ENCODE measurements at places on chromosomes 7 and 10.

DNA sequence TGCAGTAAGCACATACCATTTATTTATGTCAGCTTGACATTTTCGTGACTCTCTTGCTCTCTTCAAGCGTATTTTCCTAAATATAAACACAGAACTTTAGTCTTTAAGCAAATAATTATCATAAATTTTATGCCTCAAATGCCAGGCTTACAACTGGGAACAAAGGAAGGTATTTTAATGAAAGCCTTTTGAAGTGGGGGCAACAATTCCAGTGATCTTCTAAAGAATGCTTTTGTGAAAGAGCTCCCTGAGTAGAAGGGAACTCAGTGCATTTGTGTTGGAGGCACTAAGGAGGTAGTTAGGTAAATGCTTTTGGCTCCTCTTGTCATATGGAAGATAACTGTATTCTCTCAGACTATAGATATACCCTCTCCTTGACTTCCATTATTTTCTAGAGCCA, 104.9 kb downstream of the VPS50 start:
- no peak for DNase-seq

DNA sequence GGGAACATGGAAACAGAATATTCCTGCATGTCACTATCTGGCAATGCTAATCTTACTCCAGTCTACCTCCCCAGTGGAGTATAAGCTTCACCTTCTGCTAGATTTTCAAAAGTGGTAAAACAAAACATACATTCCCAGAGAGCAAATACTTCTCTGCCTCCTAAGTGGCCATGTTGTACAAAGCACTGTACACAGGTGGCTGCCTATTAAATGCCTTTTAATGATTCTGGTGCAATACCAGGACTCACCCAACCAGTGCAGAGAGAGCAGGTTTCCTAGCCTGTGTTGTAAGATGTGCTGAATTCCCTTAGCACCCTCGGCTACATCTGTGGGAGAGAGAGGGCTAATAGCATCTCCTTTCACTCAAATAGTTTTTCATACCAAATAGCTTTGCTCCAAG, 684.3 kb upstream of the NRP1 start:
- DNase-seq, result no peak

GRCh38 chr7:41981046-41982040, 255.7 kb downstream of the GLI3 start:
- no peak for DNase-seq

- DNase-seq, result no peak
Measured at GRCh38 chr10:26863351-26864076, 2.8 kb upstream of the ABI1 start.

DNA sequence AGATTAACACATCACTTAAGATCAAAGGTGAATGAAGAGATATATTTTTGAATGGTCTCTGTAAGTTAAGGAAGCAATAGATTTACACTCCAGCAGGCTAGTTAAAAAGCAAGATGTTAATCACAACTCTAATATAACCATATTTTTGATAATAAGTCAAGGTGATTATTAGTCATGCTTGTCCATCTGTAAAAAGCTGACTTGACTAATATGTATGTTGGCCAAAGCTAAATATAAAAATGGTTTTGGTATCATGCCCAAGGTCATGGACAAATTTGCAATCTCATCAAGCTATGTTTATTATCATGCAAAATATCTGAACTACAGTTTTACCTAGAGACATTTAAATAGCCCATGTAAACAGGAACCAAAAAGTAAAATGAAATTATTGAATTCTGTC, 102.6 kb upstream of the CSTF2T start:
- no peak for DNase-seq

- no peak for DNase-seq
Measured at GRCh38 chr7:7882888-7883287, 85.7 kb upstream of the GLCCI1 start.

DNA sequence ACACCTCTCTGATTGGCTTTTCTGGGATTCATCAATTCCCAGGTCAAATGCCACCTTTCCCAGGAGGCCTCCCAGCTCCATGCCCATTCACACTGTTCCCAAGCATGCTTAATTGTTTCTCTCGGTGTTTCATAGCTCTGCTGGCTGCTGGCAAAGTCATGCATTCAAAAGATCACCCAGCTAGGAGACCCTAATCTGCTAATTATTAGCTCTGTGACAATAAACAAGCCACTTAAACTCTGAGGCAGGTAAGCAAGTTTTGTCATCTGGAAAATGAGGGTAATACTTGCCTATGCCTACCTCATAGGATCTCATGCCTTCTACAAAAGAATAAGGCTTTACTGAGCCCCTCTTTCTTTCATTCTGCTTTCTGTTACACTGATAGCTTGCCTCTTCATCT, 828 bp upstream of the KEL start:
- no peak for DNase-seq

DNA sequence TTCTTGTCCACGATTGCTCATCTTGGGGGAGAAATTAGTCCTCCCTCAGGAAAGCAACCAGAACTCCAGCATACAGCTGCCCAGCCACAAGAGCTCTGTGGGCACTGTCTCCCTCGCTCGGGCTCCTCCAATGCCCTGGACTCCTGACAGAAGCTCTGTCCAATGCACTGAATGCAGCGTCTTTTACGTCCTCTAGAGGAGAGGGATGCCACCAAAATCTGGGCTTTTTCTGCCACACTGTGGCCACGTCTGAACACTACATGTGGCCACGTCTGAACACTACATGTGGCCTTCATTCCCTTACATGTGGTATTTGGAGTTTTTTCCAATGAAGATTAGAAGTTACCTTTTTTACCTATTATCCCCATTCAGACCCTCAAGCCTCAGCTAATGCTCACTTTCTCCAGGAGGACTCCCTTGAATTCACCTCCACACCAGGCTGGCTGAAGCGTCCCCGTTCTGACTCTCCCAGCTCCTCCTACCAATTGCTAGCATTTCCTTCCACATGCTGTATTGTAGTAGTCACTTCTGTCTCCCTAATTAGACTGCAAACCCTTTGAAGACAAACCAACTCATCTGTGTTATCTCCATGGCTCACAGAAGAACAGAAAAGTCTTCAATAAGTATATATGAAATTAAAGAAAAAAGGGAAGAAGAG, 134.3 kb upstream of the PDE1C start:
- DNase-seq, result peak; percentile 72

DNA sequence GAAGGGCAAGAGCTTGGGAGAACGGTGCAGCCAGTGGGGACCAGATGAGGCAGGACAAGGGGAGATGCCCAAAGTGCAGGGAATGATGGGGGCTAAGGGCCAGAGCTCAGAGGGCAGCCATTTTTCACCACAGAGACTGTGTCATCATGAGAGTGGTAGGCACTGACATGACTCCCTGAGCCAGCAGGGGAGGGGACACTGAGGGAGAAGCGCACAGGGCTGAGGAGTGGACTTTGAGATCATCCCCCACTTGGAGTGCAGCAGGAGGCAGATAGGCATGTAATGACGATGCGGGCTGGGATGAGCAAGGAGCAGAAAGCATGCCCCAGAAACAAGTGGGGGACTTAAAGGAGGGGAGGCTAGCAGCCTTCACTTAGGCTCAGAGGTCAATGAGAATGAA, 5.2 kb upstream of the SMKR1 start:
- DNase-seq, result no peak

DNA sequence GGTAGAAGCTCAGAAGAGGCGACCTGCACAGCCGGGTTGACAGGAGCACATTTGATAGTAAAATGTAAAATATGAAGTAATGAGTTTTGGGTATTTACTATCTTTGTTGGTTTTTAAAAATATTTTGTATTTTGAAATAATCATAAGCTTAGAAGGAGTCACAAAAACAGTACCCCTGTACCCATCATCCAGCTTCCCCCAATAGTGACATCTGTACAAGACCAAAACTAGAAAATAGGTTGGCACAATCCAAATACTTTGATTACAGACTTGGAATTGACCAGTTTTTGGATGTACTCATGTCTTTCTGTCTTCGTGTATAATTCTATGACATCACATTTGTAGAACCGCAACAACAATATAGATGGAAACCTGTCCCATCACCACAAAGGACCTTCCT, 413.1 kb upstream of the PODXL start:
- DNase-seq, result no peak

DNA sequence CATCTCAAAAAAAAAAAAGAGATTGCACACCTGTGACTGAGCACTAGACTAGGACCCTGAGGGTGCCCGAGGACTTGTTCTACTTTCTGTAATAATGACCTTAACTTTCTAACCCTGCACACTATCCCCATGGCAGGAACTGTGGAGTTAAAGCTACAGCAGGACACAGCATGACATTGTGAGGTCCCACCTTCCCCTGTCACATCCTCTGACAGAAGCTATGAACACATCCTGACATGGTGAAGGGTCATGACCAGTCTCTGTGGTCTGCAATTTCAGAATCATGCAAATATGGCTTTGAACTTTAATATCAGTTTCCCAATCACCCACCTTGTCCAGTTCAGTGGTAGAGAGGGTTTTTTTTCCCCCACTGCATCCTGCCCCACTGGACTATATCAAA, 18.5 kb upstream of the SAR1A start:
- no peak for DNase-seq

GRCh38 chr7:150901160-150902035, 49.1 kb downstream of the AOC1 start:
- DNase-seq, result no peak

DNA sequence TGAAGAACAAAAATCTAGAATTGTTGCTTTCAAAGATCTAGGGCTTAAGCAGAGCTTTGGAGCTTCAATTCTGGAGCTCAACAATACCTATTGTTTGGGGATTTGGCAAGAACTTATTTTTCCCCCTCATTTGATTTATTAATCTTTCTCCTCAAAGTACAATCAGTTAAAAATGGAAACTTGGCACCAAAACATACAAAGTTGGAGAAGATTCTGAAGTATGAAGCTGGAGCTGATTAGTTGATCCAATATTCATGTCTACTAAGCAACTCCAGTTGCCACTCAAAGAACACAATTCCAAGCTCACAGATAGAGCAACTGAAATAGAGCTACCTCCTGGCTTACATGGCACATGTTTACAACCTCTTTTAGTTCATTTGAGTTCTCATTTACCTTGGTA, 3.8 kb downstream of the FAM13C start:
- no peak for DNase-seq

DNA sequence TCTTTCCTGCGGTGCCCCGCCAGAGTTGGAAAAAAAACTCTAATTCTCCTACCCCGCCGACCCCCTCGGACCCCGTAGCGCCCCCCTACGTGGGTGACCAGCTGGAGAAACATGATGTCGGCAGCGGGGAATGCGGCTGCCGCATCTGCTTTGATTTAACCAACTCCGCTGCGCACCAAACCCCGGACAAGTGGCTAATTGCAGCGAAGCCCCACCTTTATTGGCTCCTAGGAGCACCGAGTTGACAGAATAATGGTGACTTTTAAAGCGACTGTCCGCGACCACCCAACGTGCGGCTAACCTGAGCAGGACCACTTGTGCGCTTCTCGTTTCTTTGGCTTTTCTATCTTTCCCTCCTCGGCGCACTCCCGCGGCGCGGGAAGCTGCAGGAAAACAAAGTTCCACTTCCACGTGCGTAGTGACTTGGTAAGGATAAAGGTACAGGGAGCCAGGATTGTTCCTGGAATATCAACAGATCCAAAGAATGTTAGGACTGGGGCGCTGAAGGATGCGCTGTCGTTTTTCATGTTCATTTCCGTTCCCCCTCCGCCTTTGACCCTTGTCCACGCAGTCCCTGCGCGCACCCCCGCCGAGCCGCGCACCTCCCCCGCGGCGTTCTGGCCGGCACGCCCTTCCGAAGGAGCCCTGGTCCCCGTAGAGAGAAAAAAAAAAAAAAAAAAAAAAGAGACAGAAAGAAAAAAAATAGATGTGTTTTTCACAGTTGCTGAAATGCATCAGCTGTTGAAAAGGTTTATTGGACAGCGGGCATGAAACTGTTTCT, 1.4 kb downstream of the WNT16 start:
- DNase-seq, result no peak

GRCh38 chr10:116122664-116123063, 150.3 kb downstream of the GFRA1 start:
- DNase-seq, result no peak

DNA sequence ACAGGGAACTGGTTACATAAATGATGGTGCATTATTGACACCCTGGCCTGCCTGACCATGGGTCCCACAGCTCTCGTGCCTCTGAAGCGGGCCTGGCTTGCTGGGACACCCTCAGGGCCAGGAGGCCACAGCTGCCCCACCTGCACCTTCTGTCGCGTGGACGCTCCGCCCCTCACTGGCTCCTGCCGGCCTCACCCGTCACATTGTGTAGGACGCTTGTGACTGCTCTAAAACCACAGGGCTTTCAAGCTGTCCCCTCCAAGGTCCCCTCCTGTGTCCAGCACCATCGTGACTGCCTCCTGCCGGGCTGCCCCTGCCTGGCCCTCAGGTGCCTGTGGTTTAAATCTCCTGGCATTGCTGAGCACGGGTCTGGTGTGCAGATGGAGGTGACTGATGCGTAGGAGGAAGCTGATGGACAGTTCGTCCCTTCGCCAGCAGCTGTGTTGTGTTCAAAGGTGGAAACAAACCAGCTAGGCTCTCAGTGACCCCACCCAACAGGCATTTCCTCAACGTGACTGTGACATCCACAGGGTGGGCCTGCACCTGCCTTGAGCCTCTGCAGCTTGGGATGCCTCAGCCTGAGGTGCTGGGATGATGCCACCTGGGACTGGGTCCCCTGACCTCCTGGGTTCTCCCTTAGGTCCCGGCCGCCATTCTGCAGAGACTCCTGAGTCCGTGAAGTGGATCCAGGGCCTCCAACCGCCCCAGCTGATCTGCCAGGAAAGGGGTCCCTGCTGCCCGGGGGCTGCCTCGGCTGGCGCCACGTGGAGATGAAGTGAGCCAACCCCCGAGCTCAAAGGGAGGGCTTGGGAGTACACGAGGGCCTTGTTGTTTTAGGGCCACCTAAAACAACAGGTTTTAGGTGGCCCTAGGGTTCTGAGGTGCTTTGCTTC, 148.5 kb downstream of the WDR37 start:
- DNase-seq, result no peak

DNA sequence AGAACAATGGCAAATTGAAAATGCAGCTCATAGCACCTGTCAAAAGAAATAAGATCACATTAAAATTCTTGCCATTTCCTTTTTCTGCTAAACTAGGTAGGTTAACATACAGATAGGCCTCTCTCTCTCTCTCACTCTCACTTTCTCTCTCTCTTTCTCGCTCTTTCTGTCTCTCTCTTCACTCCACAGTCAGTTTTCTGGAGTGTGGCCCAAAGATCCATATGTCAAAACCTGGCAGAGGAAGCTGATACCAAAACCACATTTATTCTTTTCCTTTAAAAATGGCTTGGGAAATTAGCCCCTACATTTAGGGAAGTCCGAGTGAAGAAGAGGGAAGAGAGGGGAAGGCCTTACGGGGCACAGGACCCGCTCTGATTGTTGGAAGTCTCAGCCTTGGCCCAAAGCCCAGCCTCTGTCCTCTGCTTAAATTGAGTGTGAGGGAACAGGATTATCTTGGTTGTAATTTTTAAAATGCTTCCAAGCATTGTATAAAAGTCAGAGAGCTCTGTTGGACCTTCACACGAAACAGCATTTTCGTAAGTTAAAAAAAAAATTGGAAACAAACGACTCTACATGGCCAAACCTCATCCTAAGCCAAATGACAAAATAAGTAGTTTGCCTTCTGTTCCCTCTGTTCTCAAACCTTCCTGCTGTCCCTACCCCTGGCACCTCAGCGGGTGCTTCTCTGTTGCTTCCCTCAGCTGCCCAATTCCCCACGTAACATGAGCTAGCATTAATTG, 83.2 kb downstream of the FRMD4A start:
- DNase-seq, result no peak

GRCh38 chr7:138924501-138925225, 56.5 kb downstream of the KIAA1549 start:
- no peak for DNase-seq
